GM04503 (cell line): ENCODE measurements at places on chromosomes 4 and X.

DNA sequence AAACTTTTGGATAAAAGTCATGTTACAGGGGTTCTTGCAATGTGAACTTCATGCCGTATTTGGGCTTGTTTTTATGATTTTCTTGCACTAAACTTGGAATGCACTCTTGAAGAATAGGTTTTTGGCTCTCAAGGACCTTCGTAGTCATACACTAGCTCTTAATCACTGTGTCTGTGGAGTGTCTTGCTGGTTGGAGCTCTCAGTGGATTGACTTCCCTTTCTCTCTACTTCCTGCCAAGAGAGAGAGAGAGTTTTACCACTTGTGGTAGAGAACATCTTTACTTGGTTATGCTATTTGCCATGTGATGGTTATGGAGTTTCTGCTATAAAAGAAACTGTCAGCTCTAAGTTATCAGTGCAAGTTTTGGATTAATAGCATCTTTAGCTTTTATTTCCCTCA, 112.4 kb downstream of the BMPR1B start:
- DNase-seq: peak; percentile 27

DNA sequence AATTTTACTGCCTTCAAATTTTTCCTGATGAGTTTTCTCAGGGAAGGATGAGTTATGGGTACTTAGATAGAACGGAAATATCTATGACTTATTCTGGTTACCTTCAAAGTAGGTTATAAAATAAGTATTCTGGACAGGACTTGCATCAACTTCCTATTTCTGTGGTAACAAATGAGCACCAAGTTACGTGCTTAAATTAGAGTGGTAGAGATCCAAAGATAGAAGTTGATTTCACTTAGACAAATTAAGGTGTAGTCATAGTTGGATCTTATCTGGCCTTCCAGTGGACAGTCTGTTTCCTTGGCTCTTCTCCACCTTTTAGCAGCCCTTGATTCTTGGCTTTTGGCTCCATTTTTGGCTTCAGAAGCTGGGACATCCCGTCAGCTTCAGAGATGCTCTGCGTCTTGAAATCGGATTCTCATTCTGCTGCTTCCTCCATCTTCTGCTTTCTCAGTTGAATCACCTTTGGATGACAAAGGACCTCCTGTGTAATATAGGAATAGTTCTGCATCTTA, 109.9 kb downstream of the ZNF518B start:
- no peak for DNase-seq

- no peak for DNase-seq
Observed at GRCh38 chr4:164765833-164766232, 11.9 kb downstream of the SMIM31 start.

- no peak for DNase-seq
Observed at GRCh38 chr4:26410385-26411293, 79.6 kb downstream of the CCKAR start.

DNA sequence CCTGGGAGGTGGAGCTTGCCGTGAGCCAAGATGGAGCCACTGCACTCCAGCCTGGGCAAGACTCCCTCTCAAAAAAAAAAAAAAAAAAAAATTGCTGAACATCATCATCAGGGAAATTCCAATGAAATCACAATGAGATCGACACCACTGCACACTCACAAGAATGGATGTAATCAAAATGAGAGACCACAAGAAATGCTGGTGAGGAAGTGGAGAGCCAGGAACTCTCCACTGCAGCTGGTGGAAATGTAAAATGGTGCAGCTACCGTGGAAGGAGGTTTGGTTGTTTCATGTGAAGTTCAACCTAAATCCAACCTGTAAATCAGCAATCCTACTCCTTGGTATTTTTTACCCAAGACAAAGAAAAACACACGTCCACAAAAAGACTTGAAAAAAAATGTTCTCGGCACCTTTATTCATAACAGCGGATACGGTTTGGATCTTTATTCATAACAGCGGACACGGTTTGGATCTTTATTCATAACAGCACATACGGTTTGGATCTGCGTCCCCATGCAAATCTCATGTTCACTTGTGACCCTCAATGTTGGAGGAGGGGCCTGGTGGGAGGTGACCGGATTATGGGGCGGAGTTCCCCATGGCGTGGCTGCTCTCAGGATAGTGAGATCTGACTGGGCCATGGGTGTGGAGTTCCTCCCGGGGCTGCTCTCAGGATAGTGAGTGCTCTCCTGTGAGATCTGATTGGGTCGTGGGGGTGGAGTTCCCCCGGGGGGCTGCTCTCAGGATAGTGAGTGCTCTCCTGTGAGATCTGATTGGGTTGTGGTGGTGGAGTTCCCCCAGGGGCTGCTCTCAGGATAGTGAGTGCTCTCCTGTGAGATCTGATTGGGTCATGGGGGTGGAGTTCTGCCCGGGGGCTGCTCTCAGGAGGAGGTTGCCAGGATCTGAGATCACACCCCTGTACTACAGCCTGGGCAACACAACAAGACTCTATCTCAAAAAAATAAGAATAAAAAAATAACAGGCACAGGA, 7.7 kb downstream of the GAK start:
- no peak for DNase-seq

DNA sequence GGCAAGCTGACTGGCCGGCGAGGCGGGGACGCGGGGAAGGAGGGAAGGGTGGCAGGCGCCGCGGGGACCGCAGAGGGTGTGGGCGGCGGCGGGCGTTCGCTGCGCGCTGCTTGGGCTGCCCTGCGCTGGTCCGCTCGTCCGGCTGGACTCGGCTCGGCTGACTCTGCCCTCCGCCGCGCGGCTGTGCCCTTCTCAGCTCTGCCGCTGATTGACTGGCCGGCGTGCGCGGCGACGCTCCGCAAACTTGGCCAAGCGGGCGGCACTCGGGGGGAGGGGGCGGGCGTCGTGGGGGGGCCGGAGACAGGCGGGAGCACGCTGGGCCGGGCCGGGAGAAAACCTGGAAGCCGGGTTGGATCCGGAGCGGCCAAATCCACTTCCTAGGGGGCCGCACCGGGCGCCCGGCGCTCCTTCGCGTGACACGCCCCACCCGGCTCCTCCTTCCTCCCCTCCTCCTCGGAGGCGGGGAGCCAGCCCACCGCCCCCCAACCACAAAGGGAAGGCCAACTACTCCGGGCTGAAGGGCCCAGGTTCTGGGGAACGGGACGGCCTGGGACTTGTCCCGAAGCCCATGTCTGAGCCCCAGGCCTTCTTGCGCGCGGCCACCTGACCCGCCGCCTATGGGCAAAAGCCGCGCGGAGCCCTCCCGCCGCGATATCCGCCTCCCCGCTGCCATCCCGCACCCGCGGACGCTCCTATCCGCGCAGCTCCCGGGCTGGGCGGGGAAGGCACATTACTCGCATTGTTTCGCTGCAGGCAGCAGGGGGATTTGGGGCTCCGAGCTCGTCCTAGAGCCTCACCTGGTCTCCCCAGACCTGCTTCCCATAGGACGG, at the start of gene GPC4:
GPC4 (minus strand) TSS at position 214 of the 830 bp plus-strand sequence. CDS start 524 bp downstream, outside the sequence.
- no peak for DNase-seq

GRCh38 chr4:3689006-3689405, 77.2 kb upstream of the ADRA2C start:
- no peak for DNase-seq

- no peak for DNase-seq
Observed at GRCh38 chr4:12672303-12672702, 811.8 kb downstream of the RAB28 start.

GRCh38 chr4:82681754-82682153, 116.8 kb downstream of the SCD5 start:
- no peak for DNase-seq

DNA sequence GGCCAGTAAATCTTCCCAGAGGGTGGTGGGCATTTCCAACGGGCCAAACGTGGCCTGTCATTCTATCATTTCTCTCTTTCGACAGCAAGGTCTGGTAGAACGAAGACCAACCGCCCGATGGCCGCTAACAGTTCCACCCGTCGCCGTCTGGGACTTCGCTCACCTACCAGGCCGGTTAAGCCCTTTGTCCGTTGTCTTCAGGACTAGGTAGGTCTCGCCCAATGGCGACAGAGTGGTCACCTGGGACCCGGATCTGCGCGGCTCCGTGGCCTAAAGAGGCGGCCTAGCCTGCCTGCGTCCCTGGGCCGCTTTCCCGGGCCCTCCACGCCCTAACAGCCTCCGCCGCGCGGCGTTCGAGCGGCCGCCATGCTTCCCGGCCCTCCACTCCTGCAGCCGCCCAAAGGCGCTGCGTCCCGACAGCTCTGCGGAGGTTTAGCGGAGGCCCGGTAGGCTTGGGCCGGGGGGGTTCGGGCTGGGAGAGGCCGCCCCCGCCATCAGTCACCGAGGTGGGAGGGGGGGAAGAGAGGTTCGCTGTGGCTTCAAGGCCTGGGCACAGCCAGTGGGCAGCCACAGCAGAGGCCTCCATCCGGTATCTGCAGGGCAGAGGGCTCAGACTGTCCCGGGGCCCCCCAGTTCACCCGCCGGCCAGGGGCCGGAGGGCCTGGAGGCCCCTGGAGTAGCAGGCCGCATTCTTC, 194.0 kb upstream of the BRWD3 start:
- no peak for DNase-seq

GRCh38 chrX:136310411-136310810, 9.6 kb downstream of the ADGRG4 start:
- no peak for DNase-seq

- no peak for DNase-seq
Observed at GRCh38 chr4:117777721-117778120, 256.6 kb upstream of the NDST3 start.

DNA sequence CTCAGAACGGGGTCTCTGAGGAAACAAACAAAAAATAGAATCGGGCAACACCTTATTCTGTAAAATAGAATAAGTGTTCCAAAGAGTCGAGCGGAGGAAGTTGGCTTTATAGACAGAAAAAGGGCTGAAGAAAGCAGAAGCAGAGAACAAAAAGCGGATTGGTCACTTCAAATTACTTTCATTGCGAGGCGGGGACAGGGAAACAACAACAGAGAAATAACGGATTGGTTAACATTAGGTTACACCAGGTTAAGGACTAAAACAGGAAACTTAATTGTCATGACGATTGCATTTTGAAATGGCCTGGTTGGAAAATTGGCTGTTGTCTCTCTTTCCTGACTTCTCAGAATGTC, 433 bp upstream of the COQ2 start:
- DNase-seq: peak; percentile 33

DNA sequence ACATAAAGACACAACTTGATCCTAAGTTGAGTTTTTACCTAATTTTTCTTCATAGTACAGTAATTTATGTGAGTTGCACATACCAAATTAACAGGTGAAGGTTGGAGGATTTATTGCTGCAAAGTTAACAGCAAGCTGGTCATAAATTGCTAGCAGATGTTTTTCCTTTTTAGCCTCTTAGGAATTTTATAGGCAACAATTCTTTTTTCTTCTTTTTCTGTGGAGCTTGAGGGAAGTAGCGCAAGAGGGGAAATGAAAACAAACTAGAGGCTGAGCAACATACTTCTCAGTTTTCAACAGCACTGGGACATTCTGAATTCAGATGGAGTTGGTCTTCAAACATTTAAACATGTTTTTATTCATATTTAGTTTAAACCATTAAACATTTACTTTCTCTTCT, 63.7 kb upstream of the TLR2 start:
- DNase-seq: peak; percentile 21

- no peak for DNase-seq
Observed at GRCh38 chr4:185904381-185904780, 92.4 kb upstream of the SORBS2 start.

- DNase-seq: no peak
Observed at GRCh38 chr4:158934996-158935669, 166.3 kb downstream of the FNIP2 start.

GRCh38 chrX:137245183-137245582, 211.4 kb upstream of the GPR101 start:
- no peak for DNase-seq

GRCh38 chr4:185016946-185017758, 1.1 kb upstream of the HELT start:
- DNase-seq: no peak

DNA sequence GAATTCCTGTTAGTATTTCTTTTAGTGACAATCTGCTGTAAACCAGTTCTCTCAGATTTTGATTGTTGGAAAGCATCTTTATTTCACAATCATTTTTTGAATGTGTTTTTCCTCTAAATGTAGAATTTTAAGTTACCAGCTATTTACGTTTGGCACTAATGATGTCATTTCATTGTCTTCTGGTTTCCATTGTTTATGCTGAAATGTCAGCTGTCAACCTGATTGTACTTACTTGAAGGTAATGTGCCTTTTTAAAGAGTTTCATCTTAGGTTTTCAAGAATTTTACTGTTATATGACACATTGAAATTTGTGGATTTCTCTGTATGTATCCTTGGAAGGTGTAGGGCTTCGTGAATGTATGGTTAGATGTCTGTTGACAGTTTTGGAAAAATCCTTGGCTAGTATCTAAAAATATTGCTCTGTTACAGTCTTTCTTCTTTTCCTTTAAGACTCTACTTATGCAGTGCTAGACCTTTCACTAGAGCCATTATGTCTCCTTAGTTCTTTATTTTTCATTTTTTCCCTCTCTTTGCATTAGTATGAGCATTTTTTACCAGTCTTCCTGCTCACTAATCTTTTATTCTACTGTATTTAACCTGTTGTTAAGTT, 30.4 kb downstream of the SMAD1 start:
- no peak for DNase-seq

- no peak for DNase-seq
Observed at GRCh38 chr4:123446865-123447474, 50.4 kb downstream of the SPRY1 start.

DNA sequence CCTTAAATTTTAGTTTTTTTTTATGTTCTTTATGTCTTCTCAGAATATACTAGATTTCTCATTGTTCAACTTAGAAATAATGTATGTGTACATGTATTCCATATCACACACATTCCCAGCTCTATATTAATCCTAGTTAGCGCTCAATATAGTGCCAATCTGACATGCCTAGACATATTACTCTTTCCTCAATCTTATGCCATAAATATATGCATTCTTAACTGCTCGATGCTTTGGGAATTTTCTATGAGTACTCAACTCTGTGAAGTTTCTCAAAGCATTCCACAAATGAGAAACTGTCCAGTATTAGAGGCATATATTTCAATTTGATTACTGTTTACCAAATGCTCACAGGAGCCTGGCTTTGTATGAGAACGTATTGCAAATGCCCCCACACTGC, 231.2 kb upstream of the VEGFC start:
- DNase-seq: no peak

DNA sequence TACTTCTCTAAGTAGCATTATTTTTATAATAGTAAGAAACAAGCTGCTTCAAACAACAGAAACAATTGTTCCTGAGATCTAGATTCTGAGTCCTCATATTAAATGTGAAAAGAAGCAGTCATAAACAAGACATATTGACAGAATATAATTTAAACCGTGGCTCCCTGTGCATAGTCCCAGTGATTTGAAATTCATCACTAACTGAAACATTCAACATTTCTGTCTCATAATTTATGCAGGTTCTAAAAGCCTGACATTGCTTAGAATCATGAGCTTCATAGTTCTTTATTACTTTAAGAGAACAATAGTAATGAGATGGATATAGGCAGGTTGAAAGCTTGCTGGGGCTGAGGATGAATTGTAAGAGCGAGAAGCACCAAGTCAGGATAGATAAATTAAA, 375.5 kb upstream of the MAGEB18 start:
- DNase-seq: no peak

- DNase-seq: no peak
Observed at GRCh38 chrX:71105628-71106027, 912 bp downstream of the CXorf65 start.

GRCh38 chr4:161540265-161540664, 623.5 kb downstream of the FSTL5 start:
- no peak for DNase-seq

GRCh38 chr4:15902746-15903145, 35.8 kb downstream of the FGFBP1 start:
- DNase-seq: no peak
